Kidney epithelial cell (primary cell): ENCODE measurements at places on chromosomes 4 and X. TPM values are rescaled to one million over a fixed set of nuclear protein-coding genes. Genes with fewer than 3 reads are reported as not detected.
A peak's percentile ranks its signal among the peaks of the same experiment; 100 is the strongest.

DNA sequence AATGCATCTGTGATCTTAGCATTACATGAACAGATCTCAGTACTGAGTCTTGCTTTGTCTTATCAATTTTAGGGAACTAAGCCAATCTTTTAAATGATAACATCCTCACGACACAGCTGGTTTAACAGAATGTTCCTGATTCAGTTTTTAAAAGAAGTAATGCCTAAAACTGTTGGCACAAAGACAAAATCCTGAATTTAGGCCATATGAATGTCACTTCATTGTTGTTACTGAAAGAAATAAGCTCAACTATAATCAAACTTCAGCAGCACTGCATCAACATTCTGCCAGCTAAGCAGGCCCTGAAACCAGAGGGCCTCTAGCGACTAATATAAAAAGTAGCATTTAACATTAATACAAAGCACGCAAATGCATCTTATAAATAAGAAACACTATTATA lies 130.6 kb downstream of the FRYL start:
- no peak for DNase-seq

DNA sequence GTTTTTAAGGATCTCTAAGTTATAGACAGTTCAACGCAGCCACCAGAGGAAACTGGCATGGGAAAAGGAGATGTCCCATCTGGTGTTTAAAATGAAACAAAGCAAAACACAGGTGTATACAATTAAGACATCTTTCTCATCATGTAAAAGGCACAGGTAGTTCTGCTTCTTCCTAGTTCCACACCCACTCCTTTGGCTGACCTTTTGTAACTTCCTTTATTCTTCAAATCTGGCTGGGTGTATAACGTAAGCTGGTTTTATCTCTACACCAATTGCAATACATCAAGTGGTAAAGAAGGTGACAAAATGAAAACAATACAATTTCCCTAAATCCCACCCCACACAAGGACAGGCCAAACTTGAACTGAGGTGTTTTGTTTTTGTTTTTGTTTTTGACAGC lies 27.3 kb upstream of the FBXW7 start:
- no peak for DNase-seq

DNA sequence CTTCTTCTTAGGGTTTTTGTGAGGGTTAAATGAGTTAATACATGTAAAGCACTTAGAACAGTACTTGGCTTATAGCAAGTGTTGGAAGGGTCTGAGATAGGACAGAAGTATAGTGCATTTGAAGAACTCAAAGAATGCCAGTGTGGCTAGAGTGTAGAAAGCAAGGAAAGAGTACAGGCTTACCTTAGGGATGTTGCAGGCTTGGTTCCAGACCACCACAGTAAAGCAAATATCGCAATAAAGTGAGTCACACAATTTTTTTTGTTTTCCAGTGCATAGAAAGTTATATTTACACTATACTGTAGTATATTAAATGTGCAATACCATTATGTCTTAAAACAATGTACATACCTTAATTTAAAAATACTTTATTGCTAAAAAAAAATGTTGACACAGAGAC lies 41.3 kb downstream of the KIF4A start:
- no peak for DNase-seq

GRCh38 chr4:93066749-93067148 lies 761.8 kb upstream of the ATOH1 start:
- peak; percentile 1 for DNase-seq

Gene MAGEA12
- not detected in 2 replicates for total RNA-seq

Gene POF1B
- total RNA-seq: not detected in 2 replicates

Gene AFM
- not detected in 2 replicates for total RNA-seq

Gene MAGEA8
- not detected in 2 replicates for total RNA-seq

Gene AMBN
- not detected in 2 replicates for total RNA-seq
